Hematopoietic multipotent progenitor cell treated with erythropoietin and hydrocortisone succinate and interleukin-3 and kit ligand, for 15 days (in vitro differentiated cells): ENCODE measurements at places on chromosomes 12 and 14.

GRCh38 chr14:22981876-22982476 is 375 bp downstream of the AJUBA start:
- no peak for DNase-seq

DNA sequence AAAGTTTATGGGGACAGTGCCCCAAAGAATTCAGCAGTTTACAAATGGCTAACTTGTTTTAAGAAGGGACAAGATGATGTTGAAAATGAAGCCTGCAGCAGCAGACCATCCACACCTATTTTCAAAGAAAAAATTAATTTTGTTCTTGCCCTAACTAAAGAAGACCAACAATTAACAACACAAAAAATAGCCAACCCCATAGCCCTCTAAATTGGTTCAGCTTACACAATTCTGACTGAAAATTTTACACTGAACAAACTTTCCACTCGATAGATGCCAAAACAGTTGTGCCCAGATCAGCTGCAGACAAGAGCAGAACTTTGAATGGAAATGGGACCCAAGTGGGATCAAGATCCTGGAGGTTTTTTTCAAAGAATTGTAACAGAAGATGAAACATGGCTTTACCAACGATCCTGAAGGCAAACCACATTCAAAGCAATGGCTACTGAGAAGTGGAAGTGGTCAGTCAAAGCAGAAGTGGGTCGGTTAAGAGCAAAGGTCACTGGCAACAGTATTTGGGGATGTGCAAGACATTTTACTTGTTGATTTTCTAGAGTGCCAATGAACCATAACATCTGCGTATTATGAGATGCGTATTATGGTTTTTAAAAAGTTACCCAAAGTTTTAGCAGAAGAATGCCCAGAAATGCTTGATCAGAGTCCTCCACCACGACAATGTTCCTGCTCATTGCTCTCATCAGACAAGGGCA is 30.0 kb downstream of the SLC39A9 start:
- no peak for DNase-seq

GRCh38 chr12:11673666-11674461 is 24.4 kb downstream of the ETV6 start:
- no peak for DNase-seq

GRCh38 chr12:128318946-128319345 is 52.0 kb downstream of the TMEM132C start:
- DNase-seq, result no peak

DNA sequence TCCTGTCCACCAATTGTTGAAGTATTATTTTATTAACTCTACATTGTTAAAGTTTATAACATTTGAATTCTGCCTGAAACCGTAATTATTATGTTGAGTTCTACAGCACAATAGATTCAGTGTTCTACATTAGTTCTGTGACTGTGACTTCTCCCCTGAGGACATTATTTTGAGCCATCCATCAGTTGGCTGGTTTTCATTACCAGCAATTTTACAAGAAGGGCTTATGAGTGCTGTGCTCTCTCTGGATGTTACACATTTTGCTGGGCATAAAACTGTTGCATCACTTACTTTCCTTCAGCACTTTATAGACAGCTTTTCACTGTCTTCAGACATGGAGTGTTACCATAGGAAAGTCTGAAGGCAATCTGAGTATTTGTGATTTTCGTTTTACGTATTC is 118.2 kb upstream of the KITLG start:
- DNase-seq, result no peak

GRCh38 chr12:44015333-44015941 is 179.6 kb downstream of the TMEM117 start:
- DNase-seq, result peak; percentile 22

GRCh38 chr12:50400104-50400637 is 514 bp upstream of the LARP4 start:
- no peak for DNase-seq

- no peak for DNase-seq
These were observed 194.3 kb downstream of the DACT1 start for GRCh38 chr14:58832095-58832521.
